ENCODE measurements at places on chromosomes 3 and 15.

DNA sequence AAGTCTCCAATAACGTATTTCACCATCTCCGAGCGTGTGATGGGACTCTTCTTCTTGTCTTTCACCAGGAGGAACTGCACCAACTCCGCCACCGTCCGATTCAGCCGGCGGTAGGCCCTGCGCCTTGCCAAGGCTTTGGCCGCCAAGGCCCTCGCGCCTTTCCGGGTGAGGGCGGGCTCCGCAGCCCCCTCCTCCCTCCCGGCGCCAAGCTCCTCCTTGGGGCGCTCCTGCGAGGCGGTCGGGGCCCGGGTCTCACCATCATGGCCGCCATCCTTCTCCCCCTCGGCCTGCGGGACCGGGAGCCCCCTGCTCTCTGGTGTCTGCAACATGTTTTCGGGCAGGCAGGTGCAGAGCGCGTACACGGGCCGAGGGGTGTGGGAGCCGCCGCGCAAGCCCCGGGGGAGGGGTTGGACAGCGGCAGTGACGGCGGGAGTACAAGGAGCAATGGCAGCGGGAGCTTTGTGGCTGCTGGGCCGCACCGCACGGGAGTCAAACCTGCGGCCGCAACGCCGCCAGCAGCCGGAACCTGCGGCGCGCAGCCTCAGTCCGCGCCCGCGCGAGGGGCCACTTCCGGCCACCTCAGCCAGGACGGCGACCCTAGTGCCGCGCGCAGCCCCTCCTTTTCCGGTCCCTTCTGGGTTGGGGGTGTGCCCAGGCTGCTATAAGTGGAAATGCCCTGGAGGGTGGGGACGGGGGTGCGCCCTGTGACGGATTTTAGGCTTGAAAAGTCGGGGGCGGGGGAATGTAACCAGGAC, at the start of gene MAGEF1:
Gene MAGEF1, minus strand, starts transcription at position 572 of the 755 bp plus-strand sequence. Its CDS starts 243 bp downstream, at position 329.
- DNase-seq = peak; percentile 70

DNA sequence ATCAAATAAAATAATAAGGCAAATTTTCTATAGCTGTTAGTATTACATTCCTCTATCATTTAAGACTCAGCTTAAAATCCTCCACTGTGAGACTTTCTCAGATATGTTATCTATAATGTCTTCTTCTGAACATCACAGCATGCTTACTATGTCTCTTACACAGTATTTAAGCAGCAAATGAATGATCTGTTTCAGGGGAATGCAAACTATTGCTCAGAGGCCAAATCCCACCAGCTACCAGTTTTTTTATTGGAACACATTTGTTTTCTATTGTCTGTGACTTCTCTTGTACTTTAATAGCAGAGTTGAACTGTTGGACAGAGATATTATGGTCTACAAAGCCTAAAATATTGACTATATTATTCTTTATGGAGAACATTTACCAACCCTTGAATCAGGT, 59.6 kb downstream of the C3orf38 start:
- no peak for DNase-seq

DNA sequence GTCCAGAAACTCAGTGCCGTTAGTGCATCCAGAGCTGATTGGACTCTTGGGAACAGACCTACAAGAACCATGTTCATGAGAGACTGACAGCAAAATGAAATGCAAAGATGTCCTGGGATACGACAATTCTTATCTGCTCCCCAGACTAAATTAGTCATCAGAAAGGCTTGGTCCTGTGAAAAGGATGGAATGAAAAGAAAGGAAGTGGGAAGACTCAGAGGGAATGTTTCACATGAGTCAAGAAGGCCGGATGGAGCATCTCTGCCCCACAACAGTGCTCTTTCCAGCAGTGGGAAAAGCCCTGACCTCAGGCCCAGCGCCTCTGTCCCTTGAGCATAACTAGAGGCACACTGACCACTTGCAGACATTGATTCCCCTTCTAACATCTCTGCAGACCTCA, 39.3 kb upstream of the UACA start:
- DNase-seq = no peak

DNA sequence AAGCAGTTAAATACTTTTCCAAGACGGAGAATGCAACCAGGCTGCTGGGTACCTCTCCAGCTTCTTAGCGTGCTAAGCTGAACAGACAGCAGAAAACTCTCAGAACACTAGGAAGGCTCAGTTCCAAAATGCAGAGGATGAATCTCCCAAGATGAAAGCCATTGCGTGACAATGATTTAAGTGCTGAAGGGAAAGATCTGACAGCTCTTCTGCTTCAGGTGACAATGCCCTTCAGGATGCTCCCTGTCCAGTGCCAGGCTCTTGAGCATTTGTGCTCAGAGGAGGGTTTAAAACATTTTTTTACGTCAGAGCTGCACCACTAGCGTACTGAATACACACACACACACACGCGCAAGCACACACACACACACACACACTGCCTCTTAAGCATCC, 26.3 kb downstream of the ARHGEF3 start:
- DNase-seq = no peak

DNA sequence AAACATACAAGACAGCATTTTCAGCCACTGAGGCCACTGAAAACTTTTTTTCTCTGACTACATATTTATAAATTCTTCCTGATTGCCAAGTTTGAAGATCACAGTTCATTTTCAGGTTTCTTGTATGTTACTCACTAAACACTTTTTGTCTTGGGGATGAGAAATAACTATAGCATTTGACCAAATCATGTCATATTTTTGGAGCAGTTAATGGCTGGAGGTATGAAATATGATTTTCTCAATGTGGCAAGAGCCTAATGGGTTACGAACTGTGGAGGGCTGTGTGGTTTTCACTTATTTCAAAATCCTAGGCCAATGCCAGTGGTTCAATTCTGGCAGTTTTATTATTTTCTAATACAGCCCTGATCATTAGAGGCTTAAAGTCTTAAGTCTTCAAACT, 64.4 kb downstream of the USP13 start:
- DNase-seq = no peak

GRCh38 chr3:98730338-98730737, 32.8 kb upstream of the ST3GAL6 start:
- DNase-seq = no peak

- DNase-seq = no peak
Observed at GRCh38 chr15:66196602-66197001, 56.9 kb downstream of the MEGF11 start.

DNA sequence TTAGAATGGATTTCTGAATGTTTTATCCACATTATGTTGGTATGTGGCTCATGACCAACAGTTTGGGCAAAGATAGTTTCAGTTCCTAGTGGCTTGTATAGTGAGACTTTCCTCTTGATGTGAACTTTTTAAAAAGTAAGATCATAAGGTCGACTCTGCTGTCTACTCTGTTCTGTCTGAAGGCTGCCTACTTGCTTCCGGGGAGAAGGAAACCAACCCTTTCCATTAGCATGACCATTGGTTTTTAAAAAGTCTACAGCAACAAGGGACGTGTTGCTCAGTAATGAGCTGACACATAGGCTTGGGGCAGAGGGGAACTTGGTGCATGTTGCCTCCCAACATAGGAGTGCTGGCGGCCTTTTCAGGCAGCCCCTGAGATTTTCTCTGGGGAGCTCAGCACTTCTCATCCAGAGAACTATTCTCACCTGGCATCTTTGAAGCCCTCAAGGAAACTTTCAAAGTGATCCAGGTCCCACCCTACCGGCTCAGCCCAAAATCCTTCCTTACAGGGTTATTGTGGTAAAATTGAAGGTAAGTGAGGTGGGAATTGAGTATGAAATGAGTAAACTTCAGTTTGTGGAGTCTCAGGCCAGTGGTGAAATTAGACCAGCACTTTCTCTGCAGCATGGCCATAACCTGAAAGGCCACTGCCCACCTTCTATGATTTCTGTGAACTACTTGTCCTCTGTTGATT, 30.6 kb downstream of the PSMD6 start:
- no peak for DNase-seq

Measured in CD4-positive, alpha-beta T cell treated with Interleukin-12 subunit alpha and Interleukin-12 subunit beta, for 1 hour (primary cell).